Activated gamma-delta T cell treated with Interleukin-2 at 50 U/mL for 16 hours (primary cell): ENCODE measurements at places on chromosomes 16 and 17.

DNA sequence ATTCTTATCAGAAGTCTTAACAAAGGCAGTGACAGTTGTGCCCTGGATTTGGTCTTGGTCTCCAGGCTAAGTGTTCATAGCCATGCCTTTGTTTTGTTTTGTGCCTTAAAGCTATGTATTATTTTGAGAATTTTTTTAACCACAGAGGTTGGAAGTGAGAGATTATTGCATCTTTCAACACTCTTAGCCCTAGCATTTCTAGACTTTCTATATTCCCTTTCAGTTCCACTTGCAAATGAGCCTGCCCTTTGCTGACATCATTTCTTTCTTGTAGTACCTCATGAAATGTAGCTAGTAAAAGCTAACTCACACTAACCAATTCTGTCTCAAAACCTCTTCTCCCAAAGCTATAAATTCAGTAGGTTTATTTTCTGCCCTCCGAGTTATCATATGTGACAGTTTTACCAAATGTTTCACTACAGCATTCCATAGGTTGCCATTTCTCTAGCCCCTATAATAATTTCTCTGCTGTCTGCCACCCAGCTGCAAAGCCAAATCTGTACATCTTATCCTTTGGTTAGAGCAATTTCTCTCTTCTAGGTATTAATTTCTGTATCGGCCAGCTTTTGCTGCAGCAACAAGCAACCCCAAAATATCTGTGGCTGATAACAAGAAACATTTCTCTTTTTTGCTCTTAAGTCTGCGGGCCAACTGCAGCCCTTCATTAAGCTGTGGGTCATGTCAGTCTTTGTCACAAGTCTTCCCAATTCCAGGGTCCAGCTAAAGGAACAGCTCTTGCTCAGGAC is 14.2 kb upstream of the CCL1 start:
- no peak for DNase-seq

- no peak for DNase-seq
Measured at GRCh38 chr16:10519929-10520868, 60.2 kb downstream of the EMP2 start.

GRCh38 chr16:84500531-84500930 is 3.9 kb downstream of the MEAK7 start:
- DNase-seq = no peak

GRCh38 chr16:51326131-51326856 is 175.2 kb upstream of the SALL1 start:
- no peak for DNase-seq

DNA sequence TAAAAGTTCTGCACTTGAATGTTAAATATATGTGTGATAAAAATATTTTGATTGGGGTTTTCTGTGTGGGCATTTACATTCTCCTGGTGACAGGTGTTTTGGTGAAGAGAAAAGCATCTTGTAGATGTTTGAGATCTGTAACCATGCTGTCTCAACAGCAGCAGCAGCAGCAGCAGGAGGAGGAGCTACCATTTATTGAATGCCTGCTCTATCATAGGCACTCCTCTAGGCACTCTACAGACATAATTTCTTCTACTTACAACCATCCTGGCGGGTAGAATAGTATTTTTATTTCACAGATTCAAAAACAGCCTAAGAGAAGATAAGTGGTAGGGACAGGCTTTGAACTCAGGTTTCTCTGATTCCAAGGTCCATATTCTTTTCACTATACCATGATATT is 159.7 kb upstream of the TBX2 start:
- DNase-seq = no peak

DNA sequence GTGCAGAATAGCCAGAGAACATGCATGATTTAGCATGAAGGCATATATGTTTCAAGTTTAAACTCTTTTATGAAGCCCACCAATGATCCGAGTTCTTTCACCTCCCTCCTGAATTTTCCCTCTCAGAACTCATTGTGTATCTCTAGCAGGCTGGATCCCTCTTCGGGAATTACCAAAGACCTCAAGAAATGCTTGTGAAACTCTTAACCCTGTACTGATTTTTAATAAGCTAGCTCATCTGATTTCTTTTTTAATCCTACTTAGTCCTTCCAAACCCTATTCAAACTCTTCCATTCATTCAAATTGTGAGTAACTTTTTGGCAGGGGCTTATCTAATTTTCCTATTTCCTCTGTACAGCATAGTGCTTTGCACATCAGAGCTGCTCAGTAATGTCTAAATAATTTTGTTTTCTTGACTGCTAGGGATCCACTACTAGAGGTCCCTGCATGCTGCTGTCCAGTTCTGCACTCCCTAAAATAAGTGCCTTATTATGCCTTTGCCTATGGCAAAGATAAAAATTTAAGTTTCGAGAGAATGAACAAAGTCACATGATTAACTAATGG is 723.8 kb downstream of the CDH11 start:
- DNase-seq = no peak

- no peak for DNase-seq
Measured at GRCh38 chr16:81720973-81721906, 57.9 kb upstream of the PLCG2 start.

DNA sequence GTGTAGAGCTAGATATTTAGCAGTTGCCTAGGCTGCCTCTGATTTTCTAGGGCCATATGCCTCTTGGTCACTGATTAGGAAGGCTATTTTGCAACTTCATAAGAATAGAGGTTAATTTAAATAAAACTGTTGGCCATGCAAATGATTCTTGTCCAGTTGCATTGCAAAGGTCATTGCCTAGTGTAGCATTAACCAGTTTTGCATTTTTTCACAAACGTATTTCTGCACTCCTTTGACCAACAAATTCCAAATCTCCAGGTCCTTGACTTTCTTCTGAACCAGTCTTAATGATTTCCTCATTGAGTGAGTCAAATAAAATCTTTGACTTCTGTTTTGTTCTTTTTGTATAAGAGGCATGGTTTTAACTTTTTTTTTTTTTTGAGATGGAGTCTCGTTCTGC is 33.5 kb downstream of the ERCC4 start:
- DNase-seq = no peak

GRCh38 chr17:7237266-7237760 is 1.9 kb downstream of the PHF23 start:
- no peak for DNase-seq

- no peak for DNase-seq
Measured at GRCh38 chr17:80919331-80920311, 72.0 kb upstream of the CHMP6 start.

- no peak for DNase-seq
Measured at GRCh38 chr16:55433030-55433429, 46.0 kb upstream of the MMP2 start.
